ENCODE measurements at places on chromosomes 16 and 17. TPM values are rescaled to one million over a fixed set of nuclear protein-coding genes. Genes with fewer than 3 reads are reported as not detected.

Gene ADAMTS18
- not detected for total RNA-seq

GRCh38 chr16:1427473-1428461 is 3.1 kb upstream of the PERCC1 start:
- no peak for DNase-seq

Gene ZNF598
- 99.0 TPM for total RNA-seq

DNA sequence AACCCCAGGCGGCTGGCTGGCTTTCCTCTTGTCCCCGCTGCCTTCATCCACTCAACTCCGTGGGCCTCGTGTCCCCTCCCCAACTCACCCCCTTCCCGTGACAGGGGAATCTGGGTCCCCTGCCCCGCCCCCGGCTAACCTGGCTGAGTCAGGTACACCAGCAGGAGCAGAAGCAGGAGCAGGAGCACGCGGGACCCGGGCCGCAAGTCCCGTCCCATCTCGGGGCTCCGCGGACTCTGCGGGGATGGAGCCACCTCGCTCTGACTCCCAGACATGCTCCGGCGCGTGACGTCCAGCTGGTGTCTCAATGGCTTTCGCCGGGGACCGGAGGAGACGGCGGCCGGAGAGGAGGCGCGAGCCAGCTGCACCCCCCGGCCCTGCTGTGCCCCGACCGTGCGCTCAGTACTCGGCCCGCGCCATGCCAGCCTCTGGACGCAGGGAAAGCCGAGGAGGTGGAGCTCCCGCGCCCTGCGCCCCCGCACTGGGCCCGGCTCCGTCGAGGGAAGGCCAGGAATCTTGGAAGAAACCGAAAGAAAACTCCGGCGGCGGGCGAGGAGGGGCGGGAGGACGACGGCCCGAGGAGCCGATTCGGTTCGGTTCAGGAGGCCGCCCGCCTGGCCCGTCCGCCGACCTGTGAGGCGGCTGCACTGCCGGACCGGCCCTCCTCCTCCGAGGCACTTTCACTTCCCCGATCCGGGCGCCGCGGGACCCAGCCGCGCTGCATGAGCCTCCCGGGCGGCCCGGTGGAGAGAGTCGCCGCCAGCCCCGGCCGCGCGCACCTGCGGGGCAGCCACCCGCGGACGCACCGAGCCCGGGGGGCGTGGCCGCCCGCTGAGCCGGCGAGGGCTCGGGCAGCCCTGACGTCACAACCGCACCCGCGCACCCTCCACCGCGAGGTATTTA is at the start of the genes CXCL16 and ZMYND15:
Gene CXCL16 (minus strand): TSS at position 807 of the 903 bp plus-strand sequence. CDS start 589 bp downstream, at position 218.
Gene ZMYND15 (plus strand): TSS at position 712 of the 903 bp plus-strand sequence. CDS start 716 bp downstream, outside the sequence.
- peak; percentile 89 for DNase-seq

DNA sequence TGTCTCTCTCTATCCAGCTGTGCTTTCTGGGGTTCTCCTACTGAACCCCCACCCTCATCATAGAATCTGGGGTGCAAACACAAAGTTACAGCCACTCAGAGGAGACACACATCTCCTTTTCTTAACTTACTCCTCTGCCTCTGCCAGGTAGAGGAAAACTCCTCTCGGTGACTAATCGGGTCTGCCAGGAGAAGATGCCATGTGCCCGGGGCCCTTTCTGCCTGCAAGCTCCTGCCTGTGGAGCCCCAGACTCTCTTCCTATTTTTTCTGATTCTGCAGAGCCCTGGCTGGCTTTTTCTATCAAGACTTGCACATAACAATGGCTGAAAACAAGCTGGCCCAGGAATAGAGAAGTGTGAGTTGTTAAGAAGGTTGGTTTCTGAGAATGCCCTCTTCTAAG is 10.4 kb downstream of the SLC6A4 start:
- no peak for DNase-seq

Gene SPAG5
- 91.3 TPM for total RNA-seq

All from activated CD4-positive, alpha-beta T cell treated with anti-CD3 and anti-CD28 coated beads, Interleukin-2, amount 10 ng/mL, durations not matched to agents 24 days and 14 days (primary cell).